Stimulated activated CD4-positive, alpha-beta T cell treated with anti-CD3 and anti-CD28 coated beads, Interleukin-1b, Interleukin-23, amount 100 ng/mL, for 4 hours (primary cell): ENCODE measurements at places on chromosomes 7 and 10.

DNA sequence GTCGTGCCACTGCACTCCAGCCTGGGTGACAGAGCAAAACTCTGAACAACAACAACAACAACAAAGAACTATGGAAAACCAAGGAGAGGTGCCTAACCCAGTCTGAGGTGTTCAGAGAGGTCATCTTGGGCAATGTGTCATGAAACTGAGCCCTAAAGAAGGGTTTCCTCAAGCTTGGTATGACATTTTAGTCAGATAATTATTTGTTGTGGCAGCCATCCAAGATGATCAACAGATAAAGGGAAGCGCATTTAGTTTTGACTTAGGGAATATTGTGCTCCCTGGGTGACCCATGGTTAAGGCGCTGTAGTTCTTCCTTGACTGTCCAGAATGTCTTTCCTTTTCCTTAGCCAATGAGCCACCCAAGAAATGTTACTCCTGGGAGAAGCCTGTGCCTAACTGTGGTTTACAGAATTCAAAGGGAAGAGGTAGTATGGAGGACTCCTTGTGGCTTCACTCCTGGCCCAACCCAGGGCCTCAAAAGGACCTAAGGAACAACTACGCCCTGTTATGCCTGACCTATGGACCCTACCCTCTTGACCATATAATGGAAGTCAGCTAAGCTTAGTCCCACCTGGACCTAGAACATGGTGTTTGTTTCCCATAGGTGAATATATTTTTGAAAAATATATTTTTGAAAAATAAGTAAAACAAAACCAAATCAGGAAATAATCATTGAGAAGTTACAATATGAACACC is 42.4 kb downstream of the TPST1 start:
- DNase-seq, result no peak

DNA sequence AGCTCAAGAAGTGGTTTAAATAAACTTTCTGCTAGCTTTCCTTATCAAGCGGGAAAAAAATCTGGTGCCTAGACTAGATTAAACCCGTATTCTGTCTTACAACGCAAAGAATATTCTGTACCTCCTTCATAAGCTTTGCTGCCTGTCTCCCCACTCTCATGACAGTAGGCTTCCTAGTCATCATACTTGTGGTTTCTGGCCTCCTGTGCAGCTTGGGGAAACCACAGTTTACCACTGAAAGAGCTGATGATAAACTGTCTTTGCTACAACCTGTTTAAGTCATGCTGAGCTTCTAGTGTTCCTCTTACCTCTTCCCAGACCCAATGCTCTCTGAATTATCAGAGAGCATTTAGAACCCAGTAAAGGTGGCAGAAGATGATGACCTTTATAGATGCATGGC is 55.0 kb downstream of the PODXL start:
- peak; percentile 23 for DNase-seq

DNA sequence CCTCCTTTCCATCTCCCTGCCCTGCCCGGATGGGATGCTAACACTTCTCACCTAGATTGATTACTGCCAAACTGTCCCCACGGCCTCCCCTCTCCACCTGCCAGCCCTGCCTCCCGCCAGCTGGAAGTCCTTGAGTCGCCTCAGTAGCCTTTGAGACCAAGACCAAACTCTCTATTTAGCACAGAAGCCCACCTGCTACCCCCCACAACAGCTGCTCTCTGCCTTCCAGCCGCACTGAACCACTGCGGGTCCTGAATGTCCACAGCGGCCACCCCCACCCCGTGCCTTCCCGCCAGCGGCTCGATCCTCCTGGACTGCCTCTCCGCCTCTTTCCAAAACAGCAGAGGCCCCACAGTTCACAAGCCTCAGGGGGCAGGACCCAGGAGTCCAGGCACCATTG is 39.0 kb downstream of the FKBP6 start:
- DNase-seq, result no peak

GRCh38 chr7:57198801-57199200 is 66.6 kb upstream of the ZNF479 start:
- no peak for DNase-seq

- DNase-seq, result no peak
Measured at GRCh38 chr10:85147346-85148250, 819.2 kb downstream of the CCSER2 start.

GRCh38 chr7:4819560-4820404 is 42.0 kb downstream of the PAPOLB start:
- no peak for DNase-seq

DNA sequence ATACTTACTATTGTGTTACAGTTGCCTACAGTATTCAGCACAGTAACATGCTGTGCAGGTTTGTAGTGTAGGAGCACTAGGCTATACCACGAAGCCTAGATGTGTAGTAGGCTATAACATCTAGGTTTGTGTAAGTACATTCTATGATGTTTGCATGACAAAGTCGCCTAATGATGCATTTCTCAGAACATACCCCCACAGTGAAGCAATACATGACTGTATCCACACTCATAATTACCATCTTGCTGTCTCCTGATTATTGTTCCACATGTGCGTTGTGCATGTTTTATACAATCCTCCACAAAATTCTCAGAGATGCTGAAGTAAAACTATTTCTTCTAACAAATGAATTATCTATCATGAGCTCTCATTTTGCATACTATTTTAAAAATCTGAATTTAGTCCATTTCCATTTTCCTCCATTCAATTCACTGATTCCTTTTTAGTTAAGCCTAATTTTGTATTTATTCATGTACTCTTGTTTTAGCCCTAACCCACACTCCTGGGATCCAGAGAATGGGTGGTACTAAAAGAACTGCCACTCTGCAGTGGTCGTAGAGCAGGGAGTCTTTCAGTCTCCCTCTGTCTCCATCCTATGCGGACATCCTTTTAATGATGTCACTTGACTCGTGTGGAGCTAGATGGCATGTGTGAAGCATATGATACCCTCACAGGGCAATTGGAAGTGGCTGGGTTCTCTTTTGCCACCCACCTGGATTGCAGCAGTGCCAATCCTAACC is 67.6 kb upstream of the CAV2 start:
- no peak for DNase-seq

DNA sequence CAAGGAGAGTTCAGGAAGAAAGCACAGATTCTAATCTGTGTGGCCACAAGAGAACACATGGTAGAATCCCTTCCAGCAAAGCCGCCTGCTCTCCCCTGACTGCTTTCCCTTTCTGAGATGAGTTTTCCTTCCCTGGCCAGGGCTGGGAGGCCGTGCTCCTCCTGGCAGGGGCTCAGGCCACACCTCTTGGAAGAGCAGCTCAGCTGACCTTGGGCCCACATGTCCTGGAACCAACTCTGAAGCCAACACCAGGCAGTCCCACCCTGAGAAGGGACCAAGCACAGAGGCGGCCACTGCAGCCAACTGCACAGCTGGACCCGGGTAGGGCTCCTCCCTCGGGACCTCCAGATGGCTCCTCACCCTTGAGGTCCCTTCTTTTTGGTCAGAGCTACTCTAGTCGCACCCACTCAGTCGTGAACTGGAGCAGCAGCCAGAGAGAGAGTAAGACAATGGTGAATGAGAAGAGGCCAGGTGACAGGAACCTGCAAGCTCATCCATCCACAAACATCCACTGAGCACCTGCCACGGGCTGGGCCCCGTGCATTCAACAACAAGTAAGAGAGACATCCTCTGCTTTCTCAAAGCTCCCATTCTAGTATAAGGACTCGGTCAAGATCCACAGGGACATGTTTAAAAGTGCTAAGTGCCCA is 40.3 kb downstream of the FAM53B start:
- no peak for DNase-seq

- no peak for DNase-seq
Measured at GRCh38 chr7:95395755-95396135, 430 bp downstream of the PON3 start.

DNA sequence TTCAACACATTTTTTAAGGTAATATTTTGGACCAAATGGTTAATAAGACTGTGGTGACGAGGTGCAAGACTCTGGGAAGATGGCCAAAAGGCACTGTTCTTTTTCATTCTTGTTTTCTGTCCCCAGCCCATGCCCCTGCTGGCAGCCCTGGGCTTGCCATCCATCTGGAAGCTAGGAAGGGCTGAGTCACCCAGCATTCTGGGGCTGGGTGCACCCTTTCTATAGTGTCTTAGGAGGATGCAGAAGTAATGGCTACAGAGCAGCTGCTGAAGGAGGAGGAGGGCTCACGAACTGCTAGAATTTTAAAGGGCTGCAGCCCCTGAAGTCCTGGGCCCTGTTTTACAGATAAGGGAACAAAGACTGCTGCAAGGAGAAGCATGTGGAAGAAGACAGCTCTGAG is 42.8 kb upstream of the ZNF32 start:
- DNase-seq, result no peak
